ENCODE measurements at places on chromosomes 6 and 20.

DNA sequence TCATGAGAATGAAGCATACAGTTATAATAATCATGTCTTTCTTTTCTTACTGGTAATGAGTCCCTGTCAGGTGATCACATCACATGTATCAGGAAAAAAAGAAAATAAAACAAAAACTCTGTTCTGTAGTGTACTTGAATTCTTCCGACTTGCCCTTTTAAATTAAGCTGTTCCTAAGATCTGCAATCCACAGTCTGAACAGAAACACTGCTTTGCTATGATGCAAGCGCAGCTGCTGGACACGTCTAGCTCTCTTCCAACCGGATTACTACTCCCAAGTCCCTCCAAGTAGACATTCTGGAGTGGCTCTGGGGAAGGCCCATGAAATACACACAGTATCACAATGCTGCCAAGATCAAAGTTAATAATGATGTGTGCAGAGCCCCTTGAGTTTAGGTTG lies 83.7 kb downstream of the FYN start:
- DNase-seq, result no peak

- DNase-seq, result no peak
These were observed 413.1 kb downstream of the PLCB1 start for GRCh38 chr20:8545212-8545611.

DNA sequence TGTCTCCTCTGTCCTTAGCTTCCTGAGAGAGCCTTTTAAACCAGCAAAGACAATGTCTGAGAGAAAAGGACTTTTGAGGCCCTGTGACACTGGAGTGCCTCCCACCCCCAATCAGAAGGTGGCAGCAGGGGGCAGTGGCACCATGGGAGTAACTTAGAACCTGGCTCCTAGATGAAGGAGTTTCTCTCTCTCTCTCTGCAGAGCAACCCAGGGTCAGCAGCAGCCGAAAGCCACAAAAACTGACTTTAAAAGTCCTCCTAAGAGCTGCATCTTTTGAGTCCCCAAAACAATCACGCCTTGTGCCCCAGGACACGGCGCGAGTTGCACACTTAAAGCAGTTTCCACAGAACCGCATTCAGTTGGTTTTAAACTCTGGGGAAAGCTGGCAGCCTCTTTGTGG lies 5.3 kb upstream of the TCP11 start:
- DNase-seq, result no peak

GRCh38 chr6:36692220-36692619 lies 5.4 kb upstream of the RAB44 start:
- DNase-seq, result no peak

DNA sequence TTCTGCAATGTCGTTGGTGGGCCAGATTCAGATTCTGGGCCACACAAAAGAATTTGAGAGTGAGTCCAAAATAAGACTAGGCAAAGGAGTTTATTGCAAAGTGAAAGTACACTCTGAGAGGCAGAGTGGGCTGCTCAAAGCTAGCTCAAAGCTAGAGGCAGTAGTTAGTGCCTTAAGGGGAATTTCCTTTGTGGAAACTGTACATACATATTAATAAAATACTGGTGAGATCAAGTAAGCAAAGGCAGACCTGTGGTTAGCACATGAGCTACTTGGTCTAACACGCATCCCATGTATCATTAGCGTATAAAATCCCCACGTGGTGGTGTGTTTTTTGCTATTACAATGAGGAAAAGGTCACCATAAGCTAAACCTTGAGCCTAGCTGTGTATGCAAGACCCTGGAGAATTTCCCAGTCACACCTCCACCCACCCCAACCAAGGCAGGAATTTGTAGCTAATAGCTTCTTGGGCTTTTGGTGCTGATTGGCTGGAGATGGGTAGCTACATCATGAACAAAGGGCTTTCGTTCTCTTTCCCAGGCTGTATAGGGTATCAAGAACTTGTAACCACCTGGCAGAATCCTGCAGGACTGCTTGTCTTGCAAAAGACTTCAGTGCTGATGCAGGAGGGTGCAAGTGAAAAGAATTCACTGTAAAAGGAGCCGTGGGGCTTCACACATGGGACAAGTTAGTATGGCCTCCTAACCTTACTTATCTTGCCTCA lies 14.7 kb upstream of the TRIM26 start:
- DNase-seq, result no peak

- DNase-seq, result no peak
These were observed 13.5 kb downstream of the ZSCAN23 start for GRCh38 chr6:28429781-28430180.

GRCh38 chr6:31657406-31658157 lies 1.9 kb downstream of the APOM start:
- DNase-seq, result no peak

DNA sequence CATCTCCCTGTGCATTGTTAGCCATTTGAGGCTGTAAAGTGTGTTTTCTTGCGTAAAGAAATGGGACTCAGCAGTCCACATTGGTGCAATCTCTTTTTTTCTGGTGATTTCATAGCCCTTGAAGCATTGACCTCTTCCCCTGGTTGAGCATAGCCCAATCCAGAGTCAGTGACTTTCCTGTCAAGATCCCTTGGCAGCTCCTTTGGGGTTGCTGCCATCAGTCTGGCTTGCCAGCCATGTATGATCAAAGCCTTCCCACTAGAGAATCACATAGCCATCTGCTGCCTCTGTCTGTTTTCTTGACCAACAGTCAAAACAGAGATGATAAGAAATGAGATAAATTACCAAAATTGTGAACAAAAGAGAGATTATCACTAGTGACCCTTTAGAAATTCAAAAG lies 19.6 kb downstream of the HLA-A start:
- no peak for DNase-seq

DNA sequence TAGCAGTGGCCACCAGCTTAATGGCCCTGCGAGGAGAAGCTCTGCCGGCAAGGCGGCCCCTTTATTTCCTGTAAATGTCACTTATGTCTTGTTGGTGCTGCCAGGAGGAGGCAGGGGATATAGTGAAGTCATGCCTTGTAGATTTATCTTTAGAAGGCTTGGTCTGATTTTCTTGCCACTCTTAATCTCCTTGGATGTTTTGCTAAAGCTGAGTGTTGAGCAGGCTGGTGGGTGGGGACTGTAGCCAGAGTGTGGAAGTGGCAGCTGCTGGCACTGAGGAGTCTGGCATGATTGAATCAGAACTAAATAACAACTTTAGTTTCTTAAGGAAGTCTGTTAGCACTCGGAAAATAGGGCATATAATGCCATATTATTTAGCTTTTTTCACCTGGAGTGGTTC lies 77.9 kb downstream of the PHF20 start:
- DNase-seq, result no peak

DNA sequence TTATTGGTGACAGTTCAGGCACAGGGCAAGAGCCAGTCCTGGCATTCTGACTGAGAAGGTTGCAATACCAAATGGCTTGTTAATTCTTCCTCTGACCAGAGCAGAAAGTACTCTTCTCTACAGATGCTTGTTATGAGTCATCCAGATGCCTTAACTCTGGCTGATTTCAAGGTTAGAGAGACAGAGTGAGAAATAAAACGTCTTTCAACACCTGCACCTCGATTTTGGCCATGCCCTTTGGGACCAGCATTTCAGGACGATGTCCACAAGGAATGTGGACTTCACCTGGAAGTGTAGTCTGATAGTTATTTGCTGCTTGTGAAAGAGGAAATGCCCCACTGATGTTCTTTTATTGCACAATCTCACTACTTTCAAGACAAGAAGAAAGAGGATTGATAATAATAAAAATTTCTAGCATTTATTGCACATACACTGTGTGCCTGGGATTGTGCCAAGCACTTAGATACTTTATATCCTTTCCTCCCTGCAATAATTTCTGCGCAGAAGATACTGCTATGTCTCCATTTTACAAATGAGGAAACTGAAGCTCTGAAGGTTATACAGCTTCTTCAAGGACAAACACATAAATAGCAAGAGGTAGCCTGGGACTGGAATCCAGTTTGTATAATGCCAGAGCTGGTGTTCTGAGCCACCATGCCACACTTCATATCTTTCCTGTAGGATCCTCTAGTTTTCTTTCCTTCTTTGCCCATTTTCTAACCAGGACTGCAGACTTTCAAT lies 33.5 kb upstream of the MCM3 start:
- DNase-seq, result no peak

GRCh38 chr20:13771853-13772453 lies 12.8 kb downstream of the ESF1 start:
- no peak for DNase-seq

GRCh38 chr6:154432533-154433476 lies 76.2 kb upstream of the IPCEF1 start:
- DNase-seq, result no peak

DNA sequence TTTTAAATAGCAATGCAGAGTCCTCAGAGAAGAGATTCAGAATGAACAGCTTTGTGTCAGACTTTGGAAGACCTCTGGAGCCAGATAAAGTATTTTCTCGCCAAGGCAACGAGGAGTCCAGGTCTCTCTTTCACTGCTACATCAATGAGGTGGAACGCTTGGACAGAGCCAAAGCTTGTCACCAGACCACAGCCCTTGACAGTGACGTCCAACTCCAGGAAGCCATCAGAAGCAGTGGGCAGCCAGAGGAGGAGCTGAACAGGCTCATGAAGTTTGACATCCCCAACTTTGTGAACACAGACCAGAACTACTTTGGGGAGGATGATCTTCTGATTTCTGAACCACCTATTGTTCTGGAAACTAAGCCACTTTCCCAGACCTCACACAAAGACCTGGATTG lies 55.5 kb downstream of the MRAP2 start:
- no peak for DNase-seq

- no peak for DNase-seq
These were observed 35.8 kb downstream of the ZBTB46 start for GRCh38 chr20:63795178-63795830.

- DNase-seq, result no peak
These were observed 1389.9 kb upstream of the MAP3K7 start for GRCh38 chr6:91976797-91977196.

- DNase-seq, result no peak
These were observed 245.1 kb downstream of the FOXA2 start for GRCh38 chr20:22339091-22339881.

GRCh38 chr6:5112066-5112799 lies 27.1 kb downstream of the PPP1R3G start:
- no peak for DNase-seq

DNA sequence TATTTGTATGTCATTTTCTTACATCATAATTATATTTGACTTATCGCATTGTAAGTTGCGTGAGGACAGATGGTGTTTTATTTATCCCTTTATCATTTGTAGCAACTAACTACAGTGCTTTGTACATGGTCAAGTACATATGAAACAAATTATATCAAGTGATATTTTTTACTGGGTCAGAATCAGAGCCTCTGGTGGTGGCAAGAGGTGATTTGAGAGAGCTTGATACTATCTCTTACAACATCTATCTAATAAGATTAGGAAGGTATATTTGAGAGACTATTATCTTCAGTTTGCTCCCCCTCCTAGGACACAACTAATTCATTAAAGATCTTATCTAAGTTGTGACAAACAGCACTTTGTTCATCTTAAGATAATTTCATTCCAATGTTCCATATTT lies 47.7 kb downstream of the BCKDHB start:
- DNase-seq, result no peak

GRCh38 chr6:37631295-37631694 lies 66.4 kb downstream of the MDGA1 start:
- no peak for DNase-seq

GRCh38 chr6:123940551-123940950 lies 136.9 kb downstream of the NKAIN2 start:
- no peak for DNase-seq

- DNase-seq, result no peak
These were observed 49.3 kb downstream of the LYRM4 start for GRCh38 chr6:5211492-5211891.

- DNase-seq, result no peak
These were observed 10.8 kb downstream of the RBCK1 start for GRCh38 chr20:418858-419365.

GRCh38 chr6:139591075-139591865 lies 216.8 kb upstream of the CITED2 start:
- no peak for DNase-seq

DNA sequence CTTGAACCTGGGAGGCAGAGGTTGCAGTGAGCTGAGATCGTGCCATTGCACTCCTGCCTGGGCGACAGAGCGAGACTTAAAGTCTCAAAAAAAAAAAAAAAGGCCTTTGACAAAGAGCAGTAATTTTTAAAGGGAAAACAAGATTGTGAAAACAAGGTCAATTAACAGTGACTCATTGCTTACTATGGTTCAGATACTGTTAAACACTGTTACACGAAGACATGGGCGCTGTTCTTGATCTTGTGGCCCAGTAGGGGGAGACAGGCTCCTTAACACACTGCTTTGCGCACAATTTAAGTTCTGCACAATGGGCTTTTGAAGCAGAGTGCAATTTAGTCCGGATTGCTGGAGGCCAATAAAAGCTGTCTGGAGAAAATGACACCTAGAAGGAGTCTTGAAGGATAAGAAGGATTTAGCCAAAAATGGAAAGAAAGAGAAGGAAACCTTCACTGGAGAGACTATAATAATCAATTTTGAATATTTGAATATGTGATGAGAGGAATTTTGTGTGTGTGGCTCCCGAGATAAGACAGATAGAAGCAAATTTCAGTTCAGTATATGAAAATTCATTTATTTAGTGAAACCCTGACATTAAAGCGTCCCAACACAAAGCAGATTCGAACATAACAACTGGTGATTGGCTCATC lies 6.0 kb upstream of the LATS1 start:
- no peak for DNase-seq

DNA sequence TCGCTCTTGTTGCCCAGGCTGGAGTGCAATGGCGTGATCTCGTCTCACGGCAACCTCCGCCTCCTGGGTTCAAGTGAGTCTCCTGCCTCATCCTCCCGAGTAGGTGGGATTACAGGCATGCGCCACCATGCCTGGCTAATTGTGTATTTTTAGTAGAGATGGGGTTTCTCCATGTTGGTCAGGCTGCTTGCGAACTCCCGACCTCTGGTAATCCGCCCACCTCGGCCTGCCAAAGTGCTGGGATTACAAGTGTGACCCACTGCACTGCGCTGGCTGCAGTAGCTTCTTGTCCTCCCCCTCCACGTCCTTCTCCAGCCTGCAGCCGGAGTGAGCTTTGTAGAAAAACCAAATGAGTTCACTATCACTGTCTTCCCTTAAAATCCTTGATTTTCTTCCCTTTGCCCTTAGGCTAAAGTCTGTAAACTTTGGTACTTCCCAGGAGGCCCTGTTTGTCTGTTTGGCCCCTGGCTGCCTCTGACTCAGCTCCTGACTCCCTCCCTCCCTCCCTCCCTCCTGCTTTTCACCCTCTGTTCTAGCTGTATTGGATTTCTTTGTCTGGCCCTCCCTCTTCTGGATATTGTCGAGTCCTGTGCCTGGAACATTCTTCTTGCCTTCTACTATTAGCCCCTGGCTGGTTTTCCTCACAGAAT lies 12.9 kb downstream of the PARD6B start:
- peak; percentile 37 for DNase-seq

GRCh38 chr6:5103250-5103649 lies 18.1 kb downstream of the PPP1R3G start:
- DNase-seq, result no peak

- DNase-seq, result no peak
These were observed 24.7 kb downstream of the PACSIN1 start for GRCh38 chr6:34490390-34491090.

DNA sequence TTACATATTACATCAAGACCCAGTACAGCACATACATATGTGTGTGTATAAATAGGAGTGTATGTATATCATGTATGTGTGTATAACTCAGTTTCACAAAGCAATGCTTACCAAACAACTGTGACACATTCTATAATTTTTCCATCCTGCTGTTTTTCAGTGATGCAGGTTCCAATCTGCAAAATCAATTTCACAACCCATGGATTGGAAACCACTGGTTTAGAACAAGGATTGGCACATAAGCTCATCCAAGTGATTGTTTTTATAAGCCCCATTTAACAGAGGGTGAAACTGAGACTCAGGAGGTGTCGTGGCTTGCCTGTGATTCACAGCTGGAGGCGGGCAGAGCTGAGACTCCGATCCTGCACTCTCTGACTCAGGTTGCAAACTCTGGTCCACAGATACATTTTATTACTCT lies 158.2 kb downstream of the ZMYND8 start:
- DNase-seq, result no peak

Measured in mesothelial cell of epicardium (in vitro differentiated cells).